ENCODE measurements at places on chromosomes 12 and 14.

- DNase-seq: no peak
Measured at GRCh38 chr12:49876070-49876469, 27.6 kb downstream of the FAIM2 start.

- no peak for DNase-seq
Measured at GRCh38 chr12:67925077-67925476, 64.2 kb upstream of the IFNG-AS1 start.

DNA sequence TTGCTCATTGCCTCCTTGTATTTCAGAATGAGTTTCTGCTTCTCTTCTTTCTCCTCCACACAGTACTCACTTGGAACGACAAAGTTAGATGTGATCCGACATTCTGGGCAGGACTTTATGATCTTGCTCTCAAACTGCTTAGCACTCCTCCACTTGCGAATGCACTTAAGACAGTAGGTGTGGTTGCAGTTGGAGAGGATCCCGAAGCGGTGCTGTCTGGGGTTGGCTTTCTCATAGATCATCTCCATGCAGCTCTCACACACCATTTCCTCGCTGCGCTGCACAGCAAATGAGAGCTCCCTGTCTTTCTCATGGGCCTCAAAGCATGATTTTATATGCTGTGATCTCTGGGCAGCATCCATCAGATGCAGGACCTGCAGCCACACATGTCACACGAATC lies 245.7 kb downstream of the C12orf50 start:
- DNase-seq: no peak

- DNase-seq: no peak
Measured at GRCh38 chr12:54006559-54007220, 2.1 kb upstream of the HOXC8 start.

GRCh38 chr12:12716151-12716792 lies 896 bp upstream of the CDKN1B start:
- peak; percentile 69 for DNase-seq

GRCh38 chr12:8779862-8780261 lies 42.6 kb upstream of the A2ML1 start:
- no peak for DNase-seq

- peak; percentile 35 for DNase-seq
Measured at GRCh38 chr12:76152181-76152807, 67.8 kb upstream of the NAP1L1 start.

DNA sequence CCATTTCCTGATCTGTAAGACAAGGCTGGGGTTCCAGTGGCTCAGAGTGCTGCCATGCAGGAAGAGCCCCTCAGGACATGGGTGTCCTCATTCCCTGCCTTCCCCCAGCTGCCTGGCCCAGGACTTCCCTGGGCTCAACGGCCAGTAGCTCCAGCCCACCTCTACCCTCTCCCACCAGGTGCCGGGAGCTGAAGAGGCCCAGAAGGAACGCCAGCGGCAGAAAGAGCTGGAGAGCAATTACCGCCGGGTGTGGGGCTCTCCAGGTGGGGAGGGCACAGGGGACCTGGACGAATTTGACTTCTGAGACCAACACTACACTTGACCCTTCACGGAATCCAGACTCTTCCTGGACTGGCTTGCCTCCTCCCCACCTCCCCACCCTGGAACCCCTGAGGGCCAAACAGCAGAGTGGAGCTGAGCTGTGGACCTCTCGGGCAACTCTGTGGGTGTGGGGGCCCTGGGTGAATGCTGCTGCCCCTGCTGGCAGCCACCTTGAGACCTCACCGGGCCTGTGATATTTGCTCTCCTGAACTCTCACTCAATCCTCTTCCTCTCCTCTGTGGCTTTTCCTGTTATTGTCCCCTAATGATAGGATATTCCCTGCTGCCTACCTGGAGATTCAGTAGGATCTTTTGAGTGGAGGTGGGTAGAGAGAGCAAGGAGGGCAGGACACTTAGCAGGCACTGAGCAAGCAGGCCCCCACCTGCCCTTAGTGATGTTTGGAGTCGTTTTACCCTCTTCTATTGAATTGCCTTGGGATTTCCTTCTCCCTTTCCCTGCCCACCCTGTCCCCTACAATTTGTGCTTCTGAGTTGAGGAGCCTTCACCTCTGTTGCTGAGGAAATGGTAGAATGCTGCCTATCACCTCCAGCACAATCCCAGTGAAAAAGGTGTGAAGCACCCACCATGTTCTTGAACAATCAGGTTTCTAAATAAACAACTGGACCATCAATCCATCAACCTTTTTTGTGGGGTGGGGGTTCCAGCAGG lies 17.6 kb downstream of the AGAP2 start:
- DNase-seq: no peak

- peak; percentile 66 for DNase-seq
Measured at GRCh38 chr14:69559581-69560011, 15.1 kb downstream of the CCDC177 start.

- DNase-seq: no peak
Measured at GRCh38 chr12:32863128-32863527, 33.4 kb downstream of the PKP2 start.

- no peak for DNase-seq
Measured at GRCh38 chr12:121009741-121010140, 6.5 kb downstream of the C12orf43 start.

DNA sequence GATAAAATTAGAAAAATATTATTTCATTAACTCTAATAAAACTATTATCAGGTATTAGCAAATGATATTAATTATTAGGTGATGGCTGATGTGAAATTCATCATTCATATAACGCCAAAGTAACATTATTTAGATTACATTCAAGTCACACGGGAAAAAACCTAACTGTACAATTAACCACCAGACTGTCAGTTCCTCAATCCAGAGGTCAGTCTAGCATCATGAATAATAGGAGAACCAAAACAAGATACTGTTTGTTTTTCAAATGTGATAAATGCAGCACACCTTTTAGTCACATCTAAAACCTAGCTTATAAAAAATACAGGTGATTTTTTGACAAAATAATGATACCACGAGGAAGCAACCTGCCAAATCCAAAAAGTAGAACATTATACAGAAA lies 19.6 kb downstream of the SENP1 start:
- no peak for DNase-seq

- no peak for DNase-seq
Measured at GRCh38 chr12:67829896-67830295, 159.4 kb upstream of the IFNG-AS1 start.

DNA sequence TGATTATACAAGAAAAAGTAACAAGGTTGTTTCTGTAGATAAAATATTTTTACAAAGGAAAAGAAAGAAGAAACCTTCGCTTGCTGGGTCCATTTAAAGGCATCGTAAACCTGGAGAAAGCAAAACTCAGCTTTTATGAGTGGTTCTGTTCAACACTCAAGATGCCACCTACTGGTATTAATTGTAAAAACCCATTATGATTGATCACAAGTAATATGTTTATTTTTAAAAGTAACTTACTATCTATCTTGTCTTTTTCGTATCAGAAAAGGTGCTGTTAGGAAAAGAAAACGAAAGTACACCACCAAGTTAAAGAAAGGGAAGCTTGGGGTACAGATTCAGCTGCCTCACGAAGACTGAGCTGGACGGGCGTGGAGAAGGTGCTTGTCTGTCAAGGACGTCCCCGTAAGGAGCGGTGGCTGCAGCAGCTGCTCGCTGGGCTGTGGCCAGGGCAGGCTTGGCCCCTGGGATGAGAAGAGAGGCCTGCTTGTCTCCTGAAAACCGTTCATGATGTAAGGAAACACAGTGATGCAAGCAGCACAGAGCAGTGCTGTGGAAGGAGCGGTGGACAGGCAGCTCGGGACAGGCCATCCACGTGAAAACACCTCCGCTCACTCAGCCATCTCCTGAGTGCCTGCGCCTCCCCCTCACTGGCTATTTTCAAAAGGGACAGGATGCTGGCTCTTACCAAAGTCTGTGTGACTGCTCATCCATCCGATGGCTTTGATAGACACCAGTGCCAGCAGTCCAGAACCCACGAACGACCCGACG lies 25.0 kb downstream of the SLC15A4 start:
- DNase-seq: no peak

DNA sequence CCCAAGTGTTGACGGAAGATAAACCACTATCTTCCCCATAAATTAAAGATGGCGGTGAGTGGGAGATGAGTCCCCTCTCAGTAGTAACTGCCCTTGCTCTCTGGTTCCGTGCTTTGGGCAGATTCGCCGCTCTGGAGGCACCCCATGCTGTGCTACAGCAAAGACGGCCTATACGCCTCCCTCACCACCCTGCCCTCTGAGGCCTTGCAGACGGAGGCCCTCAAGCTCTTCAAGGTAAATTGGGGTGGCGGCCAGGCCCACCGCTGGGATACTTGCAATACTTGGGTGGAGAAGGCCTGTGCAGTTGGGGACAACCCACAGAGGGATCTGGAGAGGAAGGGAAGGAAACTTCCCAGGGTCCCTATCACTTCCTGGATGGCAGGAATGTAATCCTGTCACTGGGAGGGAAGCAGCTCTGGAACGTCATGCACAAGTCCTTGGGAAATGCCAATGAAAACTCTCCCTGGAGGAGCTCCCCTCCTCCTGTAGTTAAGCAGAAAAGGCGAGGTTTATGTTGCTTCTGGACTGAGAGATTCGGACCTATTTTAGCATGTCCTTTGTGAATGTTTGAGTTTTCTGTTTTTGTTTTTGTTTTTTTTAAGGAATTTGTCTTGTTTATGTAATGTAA lies 22.8 kb downstream of the PIGH start:
- DNase-seq: no peak

- no peak for DNase-seq
Measured at GRCh38 chr14:31400031-31400638, 20.2 kb downstream of the HEATR5A start.

DNA sequence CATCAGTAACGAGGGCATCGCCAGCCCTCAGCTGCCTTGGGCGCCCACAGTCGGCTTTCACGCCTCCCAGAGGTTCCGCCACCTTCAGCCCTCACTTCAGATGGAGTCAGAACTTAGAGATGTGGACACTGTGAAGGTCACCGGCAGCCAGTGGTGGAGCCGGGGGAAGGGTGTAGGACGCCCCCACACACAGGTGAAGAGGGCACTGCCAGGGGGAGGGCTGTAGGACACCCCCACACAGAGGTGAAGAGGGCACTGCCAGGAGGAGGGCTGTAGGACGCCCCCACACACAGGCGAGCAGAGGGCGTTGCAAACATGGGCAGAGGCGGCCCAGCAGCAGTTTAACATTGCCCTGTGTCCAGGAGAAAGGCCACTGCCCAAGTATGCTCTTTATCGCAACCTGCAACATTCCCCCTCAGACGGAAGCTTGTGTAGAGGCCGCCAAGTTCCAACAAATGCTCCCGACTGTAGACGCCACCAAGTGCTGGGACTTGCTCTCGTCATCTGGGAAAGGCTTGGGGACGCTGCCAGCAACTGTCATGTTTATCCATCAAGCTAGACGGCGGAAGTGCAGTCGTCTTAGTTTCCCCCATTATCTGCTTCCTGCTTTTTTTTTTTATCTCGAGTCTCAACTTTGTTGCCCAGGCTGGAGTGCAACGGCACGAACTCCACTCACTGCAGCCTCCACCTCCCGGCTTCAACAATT lies 4.9 kb upstream of the ANKLE2 start:
- no peak for DNase-seq

DNA sequence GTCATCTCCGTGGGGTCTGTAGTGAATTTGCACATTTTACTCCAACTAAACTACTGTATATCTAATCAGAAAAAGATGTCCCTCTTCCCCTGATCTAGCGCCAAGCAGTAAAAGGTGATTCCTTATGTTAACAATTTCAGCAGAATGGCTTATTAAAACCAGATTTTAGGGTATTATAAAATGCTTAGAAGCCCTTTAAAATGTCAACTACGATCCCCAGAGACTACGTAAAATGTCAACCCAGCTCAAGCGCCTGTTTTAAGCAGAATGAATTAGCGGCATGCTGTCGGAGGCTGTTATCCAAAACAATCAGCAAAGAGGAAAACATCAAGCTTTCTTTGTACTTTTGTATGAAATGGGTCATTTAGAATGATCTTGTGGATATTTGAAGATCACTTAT lies 408.9 kb downstream of the SOX5 start:
- no peak for DNase-seq

Measured in pons (tissue), 1 donor.